Prostate gland (tissue), 2 donors: ENCODE measurements at places on chromosomes 6 and 20. TPM values are rescaled to one million over a fixed set of nuclear protein-coding genes. Genes with fewer than 3 reads are reported as not detected.

EDN3 gene
- 8.2 TPM for total RNA-seq

SLC17A1 gene
- not detected for total RNA-seq

HLA-DRB5 gene
- not detected for total RNA-seq

KCNQ5 gene
- total RNA-seq, result 4.1 TPM

DNA sequence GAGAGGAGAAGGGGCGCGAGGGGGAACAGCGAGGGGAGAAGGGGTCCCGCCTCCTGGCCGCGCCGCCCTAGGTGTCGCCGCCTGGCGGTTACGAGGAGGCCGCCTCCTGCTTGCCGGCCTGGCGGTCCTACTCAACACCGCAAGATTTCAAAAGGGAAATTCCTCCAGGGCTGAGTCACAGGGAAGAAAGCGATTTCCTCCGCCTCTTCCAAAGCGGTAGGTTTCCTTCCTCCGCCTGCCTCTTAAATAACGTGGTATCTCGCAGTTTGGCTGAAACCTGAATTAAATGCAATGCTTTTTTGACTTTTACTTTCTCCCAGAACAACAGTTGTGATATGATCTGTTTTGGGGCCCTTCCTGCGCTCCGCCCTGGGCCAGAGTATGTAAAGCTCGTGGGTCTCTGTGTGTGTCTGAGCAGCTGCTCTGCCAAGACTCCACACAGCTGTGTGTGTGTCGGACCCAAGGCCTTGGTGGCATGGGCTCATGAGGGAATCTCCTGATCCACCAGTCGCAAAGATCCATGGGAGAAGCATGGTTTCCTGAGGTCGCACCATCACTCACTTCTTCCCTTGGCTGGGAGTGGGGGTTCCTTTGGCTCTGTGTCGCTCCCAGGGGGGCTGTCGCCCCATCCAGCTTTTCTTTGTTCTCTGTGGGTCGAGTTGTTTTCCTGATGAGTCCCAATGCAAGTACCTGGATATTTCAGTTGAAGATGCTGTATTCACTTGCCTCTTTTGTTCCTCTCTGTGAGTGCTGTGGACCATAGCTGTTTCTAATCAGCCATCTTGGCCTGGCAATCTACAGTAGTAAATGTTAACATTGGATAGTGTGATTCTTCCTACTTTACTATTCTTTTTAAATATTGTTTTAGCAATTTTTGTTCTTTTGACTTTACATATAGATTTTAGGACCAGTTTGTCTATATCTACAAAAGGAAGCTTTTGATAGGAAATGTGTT, 31.6 kb upstream of the NOTCH4 start:
- peak; percentile 67 for DNase-seq
- H3K36me3 ChIP-seq, result no peaks in the 10 kb centered on the region
- H3K27ac ChIP-seq, result peak overlapping the region; percentile 71
- no peaks in the 10 kb centered on the region for H3K27me3 ChIP-seq

DNA sequence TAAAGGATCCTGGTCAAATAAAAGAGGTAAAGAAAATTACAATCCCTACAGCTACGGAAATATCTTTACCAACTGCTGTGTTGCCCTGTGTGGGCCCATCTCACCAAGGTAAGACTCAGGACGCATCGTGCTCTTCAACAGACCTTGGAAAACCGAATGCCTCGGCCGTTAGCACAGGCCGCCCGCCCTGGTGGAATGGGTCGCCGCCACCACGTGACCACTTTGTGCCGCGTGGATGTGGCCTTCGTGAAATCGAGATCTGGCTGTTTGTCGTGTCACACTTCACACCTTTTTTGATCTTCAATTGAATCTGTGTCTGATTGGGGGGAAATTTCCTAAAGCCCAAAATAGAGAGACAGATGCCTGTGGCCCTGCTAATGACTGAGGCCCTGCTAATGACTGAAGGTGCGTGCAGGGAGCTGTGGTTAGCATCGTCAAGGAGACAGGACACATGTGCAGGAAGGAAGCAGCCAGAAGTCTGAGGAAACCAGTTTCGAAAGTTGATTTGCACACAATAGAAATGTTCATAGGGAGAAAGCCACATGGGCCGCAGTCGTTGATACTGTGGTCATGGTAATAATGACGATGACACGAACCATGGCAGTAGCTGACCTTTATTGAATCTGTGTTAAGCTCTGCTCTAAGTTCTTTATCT, 175.7 kb upstream of the SNX9 start:
- no peak overlapping the region for H3K27ac ChIP-seq
- no peaks in the 10 kb centered on the region for H3K4me1 ChIP-seq
- DNase-seq, result no peak
- no peak overlapping the region for H3K4me3 ChIP-seq
- H3K27me3 ChIP-seq, result no peaks in the 10 kb centered on the region

DNA sequence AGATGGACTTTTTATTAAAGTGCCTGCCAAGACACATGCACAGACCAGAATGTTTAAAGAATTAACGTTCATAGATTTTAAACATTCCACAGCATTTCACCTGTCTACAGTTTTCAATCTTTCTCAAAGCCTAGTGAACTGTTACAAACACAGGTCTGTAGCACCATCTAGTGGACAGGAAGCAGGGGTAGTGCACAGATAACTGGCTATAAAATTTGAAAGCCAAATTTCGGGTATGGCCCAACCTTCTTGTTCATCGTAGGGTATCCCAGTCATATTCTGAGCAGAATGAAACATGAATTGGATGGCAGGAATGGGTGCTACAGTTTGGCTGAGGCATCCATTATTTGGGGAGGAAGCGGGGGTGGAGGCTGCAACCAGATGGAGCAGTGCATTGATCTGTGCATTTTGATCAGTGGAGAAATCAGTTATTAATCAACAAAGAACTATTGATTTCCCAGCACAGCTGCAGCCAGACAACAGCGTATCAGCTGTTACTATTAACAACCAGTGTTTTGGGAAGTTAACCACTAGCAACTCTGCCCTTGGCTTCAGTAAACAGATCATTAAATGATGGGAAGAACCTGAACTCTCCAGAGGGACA, 56.1 kb upstream of the B3GAT2 start:
- H3K4me1 ChIP-seq, result no peaks in the 10 kb centered on the region
- H3K4me3 ChIP-seq, result no peak overlapping the region
- H3K27me3 ChIP-seq, result no peaks in the 10 kb centered on the region
- H3K27ac ChIP-seq, result no peak overlapping the region
- peak; percentile 32 for DNase-seq

DNA sequence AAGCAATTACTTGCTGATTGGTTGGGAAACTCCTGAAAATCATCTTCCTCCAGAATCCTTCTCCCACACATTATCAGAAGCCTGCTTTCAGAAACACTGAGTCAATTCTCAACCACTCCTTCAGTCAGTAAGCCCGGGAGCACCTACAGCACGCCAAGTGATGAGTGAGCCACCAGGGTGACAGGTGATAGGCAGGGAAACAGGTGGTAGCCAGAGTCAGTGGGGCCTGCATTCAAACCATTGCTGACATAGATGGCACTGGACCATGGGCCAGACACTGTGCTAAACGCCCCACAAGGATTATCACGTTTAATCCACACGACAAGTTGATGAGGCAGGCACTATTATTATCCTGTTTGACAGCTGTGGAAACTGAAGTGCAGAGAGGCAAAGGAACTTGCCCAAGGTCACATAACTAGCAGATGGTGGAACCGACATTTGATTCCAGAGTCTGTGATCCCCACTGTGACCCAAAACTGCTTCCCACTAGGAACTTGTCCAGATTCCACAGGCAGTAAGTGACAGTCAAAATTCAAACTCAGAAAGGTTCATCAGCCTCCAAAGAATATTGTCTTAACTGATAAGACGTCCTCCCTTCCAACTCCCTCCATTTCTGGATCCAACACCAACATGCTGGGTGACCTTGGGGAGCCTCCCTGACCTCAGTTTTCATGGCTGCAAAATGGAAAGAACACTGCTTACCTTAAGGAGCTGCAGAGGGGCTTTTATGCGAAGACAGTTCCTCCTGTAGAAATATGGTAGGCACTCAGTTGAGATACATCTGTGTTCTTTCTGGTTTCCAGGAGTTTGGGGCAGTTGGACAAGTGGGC, 23.9 kb upstream of the TOP1 start:
- no peak overlapping the region for H3K4me3 ChIP-seq
- no peaks in the 10 kb centered on the region for H3K4me1 ChIP-seq
- no peak for DNase-seq
- H3K36me3 ChIP-seq, result no peaks in the 10 kb centered on the region
- H3K27me3 ChIP-seq, result no peaks in the 10 kb centered on the region

- peak overlapping the region; percentile 77 for H3K4me3 ChIP-seq
- peak overlapping the region; percentile 93 for H3K27ac ChIP-seq
- H3K27me3 ChIP-seq, result no peaks in the 10 kb centered on the region
- H3K4me1 ChIP-seq, result peaks cover 17% of the 10 kb centered on the region
- no peaks in the 10 kb centered on the region for H3K36me3 ChIP-seq
These were observed 497 bp downstream of the ACSS1 start for GRCh38 chr20:25057234-25058050.

DNA sequence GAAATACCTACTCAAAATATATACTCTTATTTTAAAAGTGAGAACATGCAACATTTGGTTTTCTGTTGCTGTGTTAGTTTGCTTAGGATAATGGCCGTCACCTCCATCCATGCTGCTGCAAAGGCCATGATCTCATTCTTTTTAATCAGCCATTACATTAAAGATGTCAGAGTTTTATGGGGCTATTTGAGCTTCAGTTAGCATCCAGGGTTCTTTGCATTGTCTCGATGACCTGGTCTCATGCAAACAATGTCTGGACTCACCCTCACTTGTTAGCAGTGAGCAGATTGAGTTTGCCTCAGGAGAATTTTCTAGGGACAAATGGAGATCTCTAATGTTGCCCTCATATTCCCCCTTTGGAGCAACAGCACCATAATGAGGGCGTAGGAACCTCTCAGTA, 458.7 kb upstream of the AGPAT4 start:
- no peaks in the 10 kb centered on the region for H3K36me3 ChIP-seq
- no peaks in the 10 kb centered on the region for H3K4me1 ChIP-seq
- no peak overlapping the region for H3K27ac ChIP-seq
- H3K27me3 ChIP-seq, result no peaks in the 10 kb centered on the region
- no peak for DNase-seq
